Effector memory CD4-positive, alpha-beta T cell (primary cell): ENCODE measurements at places on chromosomes 12 and 14.

DNA sequence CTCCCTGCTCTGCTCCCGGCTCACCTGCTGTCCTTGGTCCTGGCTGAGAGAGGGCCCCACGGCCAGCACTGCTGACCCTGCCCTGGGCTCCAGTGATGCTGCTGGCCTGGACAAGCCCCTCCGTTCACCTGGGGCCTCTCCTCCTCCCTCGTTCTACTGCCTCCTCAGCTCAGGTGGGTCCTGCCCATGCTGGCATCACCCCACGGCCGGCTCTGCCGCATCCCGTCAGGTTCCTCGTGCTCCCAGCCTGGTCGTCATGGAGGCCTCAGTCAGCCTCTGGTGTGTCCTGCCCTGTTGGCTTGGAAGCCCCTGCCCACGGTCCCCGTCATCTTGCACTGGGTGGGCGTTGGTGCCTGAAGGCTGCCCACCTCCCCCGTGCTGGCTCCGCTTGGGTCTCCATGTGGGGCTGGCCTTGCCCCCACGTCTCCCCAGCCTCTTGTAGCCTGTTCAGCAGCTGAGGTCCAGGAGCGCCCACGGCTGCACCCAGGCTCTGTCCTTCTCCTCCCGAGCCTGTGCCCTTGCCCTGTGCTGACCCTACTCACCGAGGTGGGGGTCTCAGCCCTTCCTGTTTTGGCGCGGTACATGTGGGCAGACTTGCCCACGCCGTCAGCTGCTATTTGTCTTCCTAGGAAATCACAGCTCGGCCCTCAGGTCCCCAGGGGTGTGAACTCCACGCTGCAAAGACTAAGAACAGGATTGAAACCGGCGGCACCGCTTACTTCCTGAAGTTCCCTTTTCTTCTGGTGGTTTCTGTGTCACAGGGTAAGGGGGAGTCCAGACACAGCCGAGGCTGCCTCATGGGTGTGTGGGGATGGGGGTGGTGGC, 121.6 kb downstream of the TMEM121 start:
- H3K4me1 ChIP-seq, result no peaks in the 10 kb centered on the region
- H3K36me3 ChIP-seq, result no peaks in the 10 kb centered on the region
- no peak overlapping the region for H3K4me3 ChIP-seq
- no peak overlapping the region for H3K27ac ChIP-seq
- no peaks in the 10 kb centered on the region for H3K27me3 ChIP-seq

DNA sequence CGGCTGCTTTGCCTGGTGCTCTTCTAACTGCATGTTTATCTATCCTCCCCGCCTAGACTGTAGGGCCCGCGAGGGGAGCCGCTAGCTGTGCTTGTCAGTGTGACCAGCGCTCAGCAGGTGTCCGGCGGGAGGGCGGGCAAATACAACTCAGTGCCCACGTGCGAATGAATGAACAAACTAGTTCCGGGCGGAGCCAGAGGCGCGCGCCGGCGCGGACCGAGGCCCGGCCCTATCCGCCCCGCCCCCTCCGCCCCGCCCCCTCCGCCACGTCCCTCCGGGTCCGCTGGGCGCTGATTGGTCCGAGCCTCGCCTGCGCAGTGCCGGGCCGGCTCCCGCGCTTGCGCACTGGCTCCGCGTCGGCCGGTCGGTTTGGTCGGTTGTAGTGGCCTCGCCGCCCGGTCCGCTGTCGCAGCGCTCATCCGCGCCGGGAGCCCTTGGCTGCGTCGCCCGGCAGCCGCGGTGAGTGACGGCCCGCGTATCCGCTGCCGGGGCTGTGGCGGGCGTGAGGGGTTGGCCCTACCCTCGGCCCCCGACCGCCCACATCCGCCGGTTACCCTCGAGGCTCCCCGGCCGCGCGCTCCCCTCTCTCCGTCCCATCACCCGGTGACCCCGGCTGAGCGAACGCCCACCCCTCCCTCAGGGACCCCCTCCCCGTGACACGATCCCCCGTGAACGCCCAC, 60.0 kb downstream of the DDX51 start:
- H3K4me3 ChIP-seq, result peak overlapping the region; percentile 86
- H3K36me3 ChIP-seq, result no peaks in the 10 kb centered on the region
- H3K4me1 ChIP-seq, result peaks cover 15% of the 10 kb centered on the region
- H3K27ac ChIP-seq, result peak overlapping the region; percentile 78
- peak; percentile 86 for DNase-seq

- H3K27ac ChIP-seq, result no peak overlapping the region
- H3K4me1 ChIP-seq, result no peaks in the 10 kb centered on the region
- DNase-seq, result no peak
Measured at GRCh38 chr12:117402363-117402762, 40.9 kb upstream of the NOS1 start.

GRCh38 chr14:54252072-54252730, 144.6 kb upstream of the CDKN3 start:
- H3K27me3 ChIP-seq, result no peaks in the 10 kb centered on the region
- H3K4me3 ChIP-seq, result no peak overlapping the region
- no peak for DNase-seq
- H3K36me3 ChIP-seq, result no peaks in the 10 kb centered on the region
- no peaks in the 10 kb centered on the region for H3K4me1 ChIP-seq
- H3K27ac ChIP-seq, result no peak overlapping the region

GRCh38 chr12:71551529-71551928, 111.9 kb downstream of the LGR5 start:
- H3K4me1 ChIP-seq, result no peaks in the 10 kb centered on the region
- no peak for DNase-seq
- no peaks in the 10 kb centered on the region for H3K36me3 ChIP-seq
- no peak overlapping the region for H3K4me3 ChIP-seq

DNA sequence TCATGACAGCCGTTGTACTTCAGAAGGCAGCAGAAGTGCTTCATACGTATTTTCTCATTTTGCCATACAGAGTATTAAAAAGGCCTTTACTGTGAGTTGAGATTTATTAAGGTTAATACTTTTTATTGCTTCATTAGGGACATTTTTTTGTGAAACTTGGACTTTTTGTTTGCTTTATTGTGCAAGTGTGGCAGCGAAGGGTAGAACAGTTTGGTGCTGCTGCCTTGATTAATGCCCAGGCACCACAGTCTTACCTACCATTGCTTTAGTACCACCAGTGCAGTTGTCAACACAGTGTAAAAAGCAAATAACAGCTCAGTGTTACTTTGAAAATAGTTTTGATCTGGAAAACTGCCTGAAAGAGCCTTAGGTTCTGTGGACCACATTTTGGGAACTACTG, 147.4 kb downstream of the PCNX1 start:
- H3K27me3 ChIP-seq, result no peaks in the 10 kb centered on the region
- H3K4me3 ChIP-seq, result no peak overlapping the region
- H3K4me1 ChIP-seq, result no peaks in the 10 kb centered on the region

DNA sequence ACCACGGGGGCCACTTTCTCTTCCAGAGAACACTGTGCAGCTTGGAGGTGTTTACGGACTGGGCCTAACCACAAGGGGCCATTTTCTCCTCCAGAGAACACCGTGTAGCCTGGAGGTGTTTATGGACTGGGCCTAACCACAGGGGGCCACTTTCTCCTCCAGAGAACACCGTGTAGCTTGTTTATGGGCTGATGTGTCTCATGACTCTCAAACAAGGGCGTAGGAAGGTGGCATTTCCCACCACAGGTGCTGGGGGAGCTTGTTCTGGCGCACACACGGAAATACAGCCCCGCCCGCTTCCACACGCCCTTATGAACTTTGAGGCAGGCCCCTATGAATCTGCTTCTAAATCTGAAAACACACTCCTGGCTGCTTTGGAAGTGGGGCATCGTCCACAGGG, 174.6 kb upstream of the SFSWAP start:
- no peak overlapping the region for H3K27ac ChIP-seq
- no peak overlapping the region for H3K4me3 ChIP-seq
- DNase-seq, result peak; percentile 5
- no peaks in the 10 kb centered on the region for H3K27me3 ChIP-seq
- peaks cover 12% of the 10 kb centered on the region for H3K4me1 ChIP-seq

DNA sequence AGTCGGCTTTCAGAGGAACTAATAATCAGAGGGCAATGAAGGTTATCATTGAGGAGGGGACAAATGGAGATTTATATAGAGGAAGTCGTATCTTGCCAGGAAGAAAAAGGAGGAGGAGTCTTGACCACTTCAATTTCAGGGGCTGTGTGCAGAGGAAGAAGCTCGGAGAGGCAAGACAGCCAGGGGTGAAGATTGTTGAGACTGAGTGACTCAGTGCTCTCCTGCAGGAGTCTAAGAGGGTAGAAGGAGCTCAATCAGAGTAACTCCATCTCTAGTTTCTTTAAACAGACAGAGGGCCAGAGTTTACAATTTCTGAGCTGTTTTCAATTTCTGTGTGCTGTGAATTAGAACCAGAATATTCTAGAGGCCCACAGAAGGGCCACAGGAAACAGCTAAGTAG, 439.3 kb upstream of the PRICKLE1 start:
- H3K4me3 ChIP-seq, result no peak overlapping the region
- no peak overlapping the region for H3K27ac ChIP-seq
- H3K36me3 ChIP-seq, result no peaks in the 10 kb centered on the region

DNA sequence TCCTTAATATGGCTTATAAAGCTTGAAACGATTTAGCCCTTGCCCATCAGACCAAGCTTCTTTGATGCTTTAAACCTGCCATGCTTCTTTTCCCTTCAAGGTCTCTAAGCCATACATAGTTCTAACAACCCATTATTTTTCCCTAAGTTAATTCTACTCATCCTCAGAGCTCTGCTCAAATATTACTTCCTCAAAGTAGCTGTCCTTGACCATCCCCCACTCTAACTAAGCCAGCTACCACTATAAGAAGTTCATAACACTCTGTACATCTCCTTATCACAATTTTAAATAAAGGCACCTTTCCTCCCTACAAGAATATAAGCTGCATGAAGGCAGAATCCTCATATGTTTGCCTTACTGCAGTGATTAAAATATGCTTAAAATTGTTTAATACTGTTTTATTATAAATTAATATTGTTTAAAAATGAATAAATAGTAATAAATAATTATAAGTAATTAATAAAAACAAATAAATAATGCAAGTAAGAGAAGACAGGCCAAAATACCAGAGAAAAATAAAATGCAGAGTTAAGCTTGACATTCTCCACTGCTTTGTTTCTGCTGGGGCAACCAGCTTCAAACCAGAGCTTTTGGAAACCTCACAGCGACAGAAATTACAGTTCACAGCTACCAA, 76.8 kb downstream of the NUMB start:
- H3K27ac ChIP-seq, result no peak overlapping the region
- no peaks in the 10 kb centered on the region for H3K27me3 ChIP-seq
- no peaks in the 10 kb centered on the region for H3K36me3 ChIP-seq
- DNase-seq, result no peak

- H3K36me3 ChIP-seq, result no peaks in the 10 kb centered on the region
- H3K4me3 ChIP-seq, result no peak overlapping the region
- H3K4me1 ChIP-seq, result no peaks in the 10 kb centered on the region
- DNase-seq, result no peak
- H3K27ac ChIP-seq, result no peak overlapping the region
- no peaks in the 10 kb centered on the region for H3K27me3 ChIP-seq
Measured at GRCh38 chr14:60102389-60102788, 10.7 kb downstream of the PCNX4 start.

DNA sequence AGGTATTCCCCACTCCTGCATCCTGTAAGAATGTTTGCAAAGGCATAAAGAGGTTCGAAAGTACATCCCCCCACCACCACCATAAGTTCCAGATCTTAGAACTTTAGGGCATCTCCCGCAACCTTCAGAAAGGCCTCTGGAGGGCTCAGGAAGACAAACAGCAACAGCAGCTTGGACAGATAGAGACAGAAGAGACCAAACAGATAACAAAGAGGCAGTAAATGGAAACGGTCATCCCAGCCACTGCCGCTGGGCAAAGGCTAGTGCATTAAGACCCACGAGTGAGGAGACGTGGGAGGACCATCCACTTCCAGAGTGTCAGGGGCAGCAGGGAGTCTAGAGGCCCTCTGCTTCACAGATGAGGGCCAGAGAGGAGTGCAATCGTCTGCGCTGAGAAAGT, 124.3 kb downstream of the CRACR2A start:
- no peaks in the 10 kb centered on the region for H3K27me3 ChIP-seq
- peaks cover 63% of the 10 kb centered on the region for H3K36me3 ChIP-seq
- H3K4me1 ChIP-seq, result no peaks in the 10 kb centered on the region
- no peak overlapping the region for H3K4me3 ChIP-seq
- H3K27ac ChIP-seq, result no peak overlapping the region

GRCh38 chr12:17204289-17205054, 598.5 kb upstream of the LMO3 start:
- H3K27me3 ChIP-seq, result no peaks in the 10 kb centered on the region
- DNase-seq, result no peak
- H3K4me3 ChIP-seq, result no peak overlapping the region
- no peaks in the 10 kb centered on the region for H3K36me3 ChIP-seq
- no peak overlapping the region for H3K27ac ChIP-seq

DNA sequence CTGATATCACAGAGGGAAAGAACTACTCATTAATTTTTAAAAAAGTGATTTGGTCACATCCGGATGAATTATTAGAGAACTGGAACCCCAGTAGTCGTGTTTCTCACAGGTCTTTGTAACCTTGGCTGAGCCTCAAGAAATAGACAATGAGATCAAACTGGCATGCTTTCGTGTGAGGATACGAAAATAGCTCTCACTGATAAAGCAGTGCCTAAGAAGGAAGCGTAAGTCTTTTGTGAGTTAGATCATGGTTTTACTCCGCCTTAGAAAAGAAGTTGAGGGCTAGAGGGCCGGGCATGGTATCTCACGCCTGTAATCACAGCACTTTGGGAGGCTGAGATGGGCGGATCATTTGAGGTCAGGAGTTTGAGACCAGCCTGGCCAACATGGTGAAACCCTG, 33.8 kb upstream of the GALNT16 start:
- H3K27me3 ChIP-seq, result no peaks in the 10 kb centered on the region
- no peak for DNase-seq
- H3K4me3 ChIP-seq, result no peak overlapping the region

DNA sequence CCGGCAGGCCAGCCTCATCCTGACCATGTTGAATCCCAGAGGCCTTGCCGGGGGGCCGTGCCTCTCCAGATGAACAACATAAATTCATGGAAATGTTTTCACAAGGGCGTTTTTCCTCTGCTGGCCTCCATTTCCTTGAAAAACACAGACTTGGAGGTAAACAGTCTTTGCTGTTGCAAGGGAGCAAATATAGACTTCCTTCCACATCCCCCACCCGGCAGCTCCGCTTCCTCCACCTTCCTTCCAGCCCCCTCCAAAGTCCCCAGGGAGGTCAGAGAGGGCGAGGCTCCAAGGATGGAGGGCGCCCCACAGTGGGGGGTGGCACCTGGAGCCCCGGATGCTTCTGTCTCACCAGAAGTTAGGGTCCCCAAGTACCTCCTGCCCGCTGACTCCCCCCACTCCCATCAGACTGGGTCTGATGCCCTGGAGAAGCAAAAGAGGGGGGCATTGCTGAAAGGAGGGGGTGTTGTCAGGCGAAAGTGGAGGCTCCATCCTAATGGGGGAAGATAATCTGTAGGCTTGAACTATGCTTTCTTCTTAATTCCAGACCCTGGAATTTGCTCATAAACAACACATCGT, 31.1 kb downstream of the CALM1 start:
- H3K27me3 ChIP-seq, result no peaks in the 10 kb centered on the region
- DNase-seq, result no peak
- no peak overlapping the region for H3K27ac ChIP-seq
- H3K4me1 ChIP-seq, result no peaks in the 10 kb centered on the region
- no peaks in the 10 kb centered on the region for H3K36me3 ChIP-seq
- no peak overlapping the region for H3K4me3 ChIP-seq

GRCh38 chr14:91061056-91061887, 831 bp upstream of the RPS6KA5 start:
- H3K4me3 ChIP-seq, result peak overlapping the region; percentile 38
- H3K27ac ChIP-seq, result peak overlapping the region; percentile 89
- peaks cover 33% of the 10 kb centered on the region for H3K4me1 ChIP-seq
- no peaks in the 10 kb centered on the region for H3K36me3 ChIP-seq
- DNase-seq, result no peak
- no peaks in the 10 kb centered on the region for H3K27me3 ChIP-seq

GRCh38 chr12:67019070-67019469, 250.1 kb upstream of the CAND1 start:
- no peaks in the 10 kb centered on the region for H3K4me1 ChIP-seq
- DNase-seq, result no peak
- no peak overlapping the region for H3K4me3 ChIP-seq
- no peaks in the 10 kb centered on the region for H3K27me3 ChIP-seq
